ENCODE measurements at places on chromosomes 5 and 9.
A peak's percentile ranks its signal among the peaks of the same experiment; 100 is the strongest.

DNA sequence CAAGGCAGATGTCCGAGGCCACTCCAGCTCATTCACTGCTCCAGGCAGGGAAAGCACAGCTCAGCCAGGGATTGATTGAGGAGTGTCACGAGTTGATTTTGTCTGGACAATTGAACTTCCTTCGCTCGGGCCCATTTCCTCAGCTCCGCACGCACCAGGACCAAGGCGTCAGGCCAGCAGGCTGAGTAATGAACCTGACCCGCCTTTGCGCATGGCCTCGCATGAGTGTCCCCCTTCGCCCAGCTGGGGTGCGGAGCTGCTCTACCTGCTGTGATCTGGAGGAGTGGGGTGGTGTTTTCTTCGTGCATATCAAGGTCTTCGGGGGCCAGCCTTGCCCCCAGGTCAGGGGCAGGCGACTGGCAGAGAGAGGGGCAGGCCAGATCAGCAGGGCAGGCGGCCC lies 44.0 kb downstream of the VAV2 start:
- DNase-seq = no peak

DNA sequence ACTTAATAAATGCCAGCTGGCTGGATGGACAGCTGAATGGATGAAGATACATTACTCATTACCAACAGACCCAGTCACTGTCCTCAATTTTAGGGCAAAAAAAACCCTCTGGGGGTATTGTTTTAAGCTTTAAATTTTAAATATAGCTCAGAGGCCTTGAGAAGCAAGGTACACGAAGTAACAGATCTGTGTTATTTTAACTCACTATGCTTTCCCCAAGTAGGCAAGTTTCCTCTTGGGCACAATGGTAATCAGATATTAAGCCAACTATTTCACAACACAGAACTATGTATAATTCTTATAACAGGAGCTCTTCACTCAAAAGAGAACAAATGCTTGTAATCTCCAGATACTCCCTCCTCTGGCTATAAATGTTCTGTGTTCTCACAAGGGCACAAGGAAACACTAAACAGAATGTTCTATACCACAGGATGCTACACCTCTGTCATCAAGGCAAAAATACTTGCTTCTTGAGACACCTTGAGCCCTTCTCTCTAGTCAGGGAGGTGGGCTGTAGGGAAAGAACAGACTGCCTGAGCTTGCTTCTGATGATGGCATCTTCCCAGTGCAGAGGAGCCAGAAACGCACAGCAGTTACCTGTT lies 443.8 kb downstream of the SPOCK1 start:
- no peak for DNase-seq

DNA sequence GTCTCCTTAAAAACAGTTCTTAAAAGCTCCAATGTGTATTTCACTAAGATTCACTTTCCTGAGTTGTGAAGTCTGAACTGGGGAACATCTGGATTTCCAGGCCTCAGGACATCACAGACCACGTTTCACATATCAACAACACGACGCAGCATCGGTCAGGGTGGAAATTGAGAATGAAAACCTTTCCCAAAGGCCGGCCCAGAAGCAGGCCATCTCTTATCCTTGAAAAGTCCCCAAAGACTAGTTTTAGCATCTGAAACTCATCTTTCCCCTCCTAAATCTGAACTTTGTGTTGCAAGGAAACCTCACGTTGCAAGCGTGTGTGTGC lies 96.4 kb upstream of the COL5A1 start:
- no peak for DNase-seq

- DNase-seq = no peak
Measured at GRCh38 chr5:17267106-17267505, 49.7 kb downstream of the BASP1 start.

GRCh38 chr5:149355688-149356087 lies 2.2 kb upstream of the PCYOX1L start:
- DNase-seq = no peak

- no peak for DNase-seq
Measured at GRCh38 chr9:137070906-137071275, 534 bp upstream of the SAPCD2 start.

- no peak for DNase-seq
Measured at GRCh38 chr5:176406436-176407052, 9.8 kb downstream of the CLTB start.

DNA sequence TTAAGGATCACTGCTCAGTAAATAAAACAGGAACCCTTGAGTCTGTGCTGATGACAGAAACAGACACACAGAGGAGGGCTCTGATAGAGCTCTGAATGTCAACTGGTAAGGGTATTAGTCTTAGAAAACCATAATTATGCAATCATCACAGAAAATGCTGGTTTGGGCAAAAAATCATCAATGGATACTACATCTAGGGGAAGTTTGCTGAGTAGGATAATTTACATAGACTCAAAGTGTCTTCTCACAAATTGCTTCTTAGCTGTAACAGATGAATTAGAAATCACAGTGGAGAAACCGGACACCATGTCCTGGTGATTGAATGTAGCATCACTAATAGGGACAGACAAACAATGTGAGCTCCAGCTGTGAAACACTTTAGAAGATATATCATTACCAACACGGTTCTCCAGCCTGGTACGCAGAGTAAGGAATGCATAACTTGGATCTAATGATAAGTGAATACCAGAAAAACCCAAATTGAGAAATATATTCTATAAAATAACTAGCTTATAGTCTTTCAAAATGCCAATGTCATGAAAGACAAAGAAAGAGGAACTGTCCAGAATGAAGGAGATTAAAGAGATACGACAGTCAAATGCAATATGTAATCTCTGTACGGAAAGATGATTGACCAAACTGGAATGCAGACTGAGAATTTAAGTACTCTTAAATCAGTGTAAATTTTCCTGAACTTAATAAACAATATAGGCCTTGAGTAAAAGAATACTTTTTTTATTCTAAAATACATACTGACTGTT lies 17.3 kb downstream of the CHD1 start:
- no peak for DNase-seq

GRCh38 chr9:83208065-83208850 lies 145.3 kb upstream of the RASEF start:
- no peak for DNase-seq

DNA sequence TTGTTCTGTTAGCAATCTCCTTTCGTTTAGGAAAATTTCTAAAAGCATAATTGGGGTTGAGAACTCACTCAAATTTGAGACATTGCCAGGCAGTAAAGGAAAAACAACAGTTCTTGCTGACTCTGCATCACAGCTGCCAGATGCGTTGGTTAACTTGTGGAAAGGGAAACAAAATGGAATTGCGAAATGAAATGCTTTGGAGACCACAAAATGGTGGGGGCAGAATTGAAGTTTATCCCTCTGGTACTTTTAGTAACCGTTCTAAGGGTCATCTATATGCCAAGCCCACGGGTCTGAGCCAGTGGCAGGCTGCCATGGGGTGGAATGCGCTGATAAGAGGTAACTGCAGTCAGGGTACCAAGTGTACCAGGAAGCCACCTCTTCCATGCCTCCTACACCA lies 28.6 kb upstream of the SELENOP start:
- peak; percentile 55 for DNase-seq

DNA sequence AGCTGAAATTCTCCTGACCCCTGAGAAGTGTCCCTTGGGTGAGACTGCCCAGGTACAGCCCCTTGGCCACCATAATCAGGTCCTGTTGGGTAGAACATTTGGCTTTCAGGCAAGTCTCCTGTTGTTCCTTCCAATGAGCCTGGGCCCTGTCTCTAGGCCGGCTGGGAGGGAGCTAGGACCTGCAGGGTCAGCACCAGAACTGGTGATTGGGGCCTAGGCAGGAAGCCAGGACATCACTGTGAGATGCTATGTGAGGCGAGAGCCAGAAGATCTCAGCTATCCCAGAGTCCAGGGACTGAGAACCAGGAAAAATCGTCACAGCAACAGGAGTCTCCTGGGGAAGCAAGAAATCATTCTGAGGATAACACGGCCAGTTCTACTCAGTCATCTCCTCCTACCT lies 51.5 kb downstream of the PCDH1 start:
- DNase-seq = no peak

GRCh38 chr5:38639377-38640358 lies 83.2 kb upstream of the LIFR start:
- no peak for DNase-seq

GRCh38 chr5:999032-999501 lies 9.5 kb upstream of the NKD2 start:
- no peak for DNase-seq

GRCh38 chr9:135641047-135641446 lies 1.7 kb upstream of the GLT6D1 start:
- no peak for DNase-seq

DNA sequence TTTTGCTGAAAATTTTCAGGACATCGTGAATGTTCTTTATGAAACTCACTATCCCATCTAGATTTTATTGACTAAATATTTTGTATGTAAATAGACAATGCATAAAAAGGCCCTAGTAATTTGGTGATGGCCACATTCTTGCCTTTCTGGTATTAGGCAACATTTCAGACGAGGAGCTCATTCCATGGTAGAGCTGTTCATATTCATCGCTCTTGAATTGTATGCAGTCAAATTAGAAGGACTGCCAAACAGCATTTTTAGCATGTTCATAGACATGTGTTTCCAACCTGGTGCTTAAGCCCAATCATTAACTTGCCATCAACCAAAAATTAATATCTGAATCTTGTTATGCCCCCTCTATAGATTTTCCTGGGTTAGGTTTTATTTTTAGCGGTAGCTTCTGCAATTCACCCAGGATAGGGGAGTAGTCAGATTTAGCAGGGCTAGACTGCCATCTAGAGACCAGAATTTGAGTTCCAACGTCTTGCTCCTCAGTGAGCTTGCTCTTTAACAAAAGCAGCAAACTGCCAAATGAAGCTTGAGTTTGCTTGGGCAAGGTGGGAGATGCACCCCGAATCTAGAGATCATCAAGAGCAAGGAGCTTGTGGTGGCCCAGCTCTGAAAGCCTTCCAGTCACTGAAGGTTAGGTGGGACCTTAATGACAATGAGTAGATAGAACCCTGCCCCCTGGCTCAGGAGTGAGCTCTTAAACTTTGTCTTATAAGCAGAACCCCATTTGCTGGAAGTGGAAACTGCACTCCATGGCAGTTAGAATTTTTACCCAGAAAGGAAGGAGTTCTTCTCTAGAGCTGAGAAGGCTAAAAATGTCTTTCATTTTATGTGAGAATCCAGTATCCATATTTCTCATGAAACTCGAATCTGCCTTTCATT lies 456.2 kb downstream of the RASEF start:
- DNase-seq = peak; percentile 52

DNA sequence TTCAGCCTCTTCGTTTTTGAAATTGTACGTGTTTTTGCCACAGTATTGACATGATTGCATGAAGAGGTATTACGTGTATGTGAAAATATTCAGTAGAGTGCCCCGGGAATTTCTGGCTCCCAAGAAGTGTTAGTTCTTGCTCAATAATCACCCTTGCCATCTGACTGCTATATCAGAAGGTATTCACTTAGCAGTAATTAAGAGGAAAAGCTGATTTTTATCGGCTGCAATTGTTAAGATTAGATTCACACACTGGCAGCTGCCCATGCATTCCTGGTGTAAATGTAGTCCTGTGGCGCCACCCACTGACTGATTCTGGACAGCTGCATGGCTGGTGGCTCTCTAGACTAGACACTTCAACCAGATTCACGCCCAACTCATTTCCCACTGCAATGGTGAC lies 440.1 kb upstream of the ADAMTS16 start:
- DNase-seq = no peak

GRCh38 chr5:31382051-31382878 lies 149.6 kb downstream of the DROSHA start:
- DNase-seq = no peak

- DNase-seq = peak; percentile 25
Measured at GRCh38 chr5:36054647-36055046, 12.0 kb downstream of the UGT3A2 start.

- DNase-seq = no peak
Measured at GRCh38 chr5:132797651-132798050, 15.5 kb upstream of the SOWAHA start.

DNA sequence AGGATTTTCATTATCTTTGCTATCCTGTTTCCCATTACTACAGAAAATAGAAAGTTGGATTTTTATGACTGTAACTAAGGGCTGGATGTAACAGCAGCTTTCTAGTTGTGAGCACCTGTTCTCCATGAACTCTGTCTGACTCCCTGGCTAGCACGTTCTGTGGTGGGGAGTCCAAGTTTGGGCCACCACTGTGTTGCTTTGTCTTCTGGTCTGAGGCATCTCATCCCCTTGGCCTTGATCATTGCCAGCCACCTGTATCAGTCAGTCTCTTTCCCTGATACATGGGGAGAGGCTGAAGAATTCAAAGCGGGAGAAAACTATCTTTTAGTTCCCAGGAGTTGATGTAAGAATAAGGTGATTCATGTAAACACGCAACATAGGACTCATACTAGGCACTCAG lies 33.4 kb downstream of the WDR70 start:
- DNase-seq = no peak

GRCh38 chr5:65742565-65743231 lies 20.7 kb downstream of the NLN start:
- DNase-seq = peak; percentile 60

DNA sequence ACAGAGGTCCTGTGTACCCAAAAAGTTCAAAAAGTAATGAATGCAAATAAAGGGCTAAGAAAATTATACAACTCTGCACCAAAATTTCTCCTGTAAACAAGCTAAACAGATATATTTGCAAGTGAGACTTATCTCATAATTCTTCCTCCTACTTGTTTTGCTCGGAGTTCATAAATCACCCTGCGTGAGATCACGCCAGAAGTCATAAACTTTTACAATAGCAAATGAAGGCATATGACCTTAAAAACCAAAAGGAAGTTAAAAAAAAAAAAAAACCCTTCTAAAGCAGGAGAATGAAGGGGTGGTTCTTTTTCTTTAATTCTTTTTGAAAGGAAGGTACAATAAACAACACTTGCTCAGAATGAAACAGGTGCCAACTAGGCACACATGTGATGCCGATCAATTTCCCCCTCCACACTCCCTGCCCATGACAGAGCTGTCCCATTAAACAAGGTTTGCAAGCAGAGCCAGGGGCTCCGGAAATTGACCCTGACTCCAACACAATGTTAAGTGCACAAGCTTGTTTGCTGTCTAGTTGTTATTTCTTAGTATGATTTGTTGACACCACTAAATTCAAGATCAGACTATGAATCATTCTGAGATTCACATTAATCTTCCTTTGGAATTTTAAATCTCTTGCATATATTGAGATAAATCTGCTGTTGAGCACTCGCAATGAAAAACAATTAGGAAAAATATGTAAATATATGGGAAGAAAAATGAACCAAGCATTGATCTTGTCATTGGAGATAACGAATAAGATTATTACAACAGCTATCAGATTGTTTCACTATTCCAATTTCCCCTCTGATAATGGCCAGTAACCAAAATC lies 46.3 kb downstream of the DROSHA start:
- no peak for DNase-seq

DNA sequence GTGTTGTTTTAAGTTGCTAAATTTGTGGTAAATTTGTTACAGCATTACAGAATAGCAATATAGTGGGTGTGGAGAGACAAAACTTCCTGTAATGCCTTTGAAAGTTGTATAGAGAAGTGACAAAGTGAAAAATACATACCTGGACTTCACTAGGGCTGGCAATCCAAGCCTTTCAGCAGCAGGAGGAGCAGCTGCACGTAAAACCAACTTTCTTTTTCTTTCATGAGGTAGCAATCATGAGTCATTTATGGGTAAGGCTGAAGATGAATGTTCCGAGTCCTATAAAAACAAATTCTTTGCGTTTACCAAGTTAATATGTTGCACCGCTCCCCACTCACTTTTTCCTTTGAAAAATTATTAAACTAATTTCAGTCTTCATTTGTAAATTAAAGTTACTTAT lies 1138.2 kb downstream of the TAF11L14 start:
- DNase-seq = no peak

GRCh38 chr5:167850911-167851310 lies 440.5 kb upstream of the WWC1 start:
- no peak for DNase-seq

Measured in GM04504 (cell line).